ENCODE measurements at places on chromosomes 5 and 9. TPM values are rescaled to one million over a fixed set of nuclear protein-coding genes. Genes with fewer than 3 reads are reported as not detected.

DNA sequence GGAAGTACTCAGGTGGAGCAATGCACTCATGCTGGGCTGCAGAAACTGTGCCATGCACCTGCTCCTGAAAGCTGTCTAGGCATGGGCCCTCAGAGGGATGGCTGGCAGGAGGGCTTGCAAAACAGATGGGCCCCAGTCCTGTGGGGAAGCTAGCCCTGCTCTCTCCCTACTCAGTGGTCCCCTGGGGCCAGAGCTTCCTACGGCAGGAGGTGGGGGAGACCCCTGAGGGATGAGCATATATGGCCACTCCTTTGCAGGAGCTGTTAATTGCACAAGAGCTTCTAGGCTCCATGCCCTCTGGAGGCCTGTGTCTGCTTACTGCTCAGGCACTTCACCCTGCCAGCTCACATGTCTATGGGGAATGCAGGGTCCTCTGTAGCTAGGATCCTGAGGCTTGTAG lies 545.3 kb upstream of the PTPRD start:
- DNase-seq = no peak

GRCh38 chr5:157187046-157187754 lies 6.6 kb downstream of the ITK start:
- DNase-seq = no peak

DNA sequence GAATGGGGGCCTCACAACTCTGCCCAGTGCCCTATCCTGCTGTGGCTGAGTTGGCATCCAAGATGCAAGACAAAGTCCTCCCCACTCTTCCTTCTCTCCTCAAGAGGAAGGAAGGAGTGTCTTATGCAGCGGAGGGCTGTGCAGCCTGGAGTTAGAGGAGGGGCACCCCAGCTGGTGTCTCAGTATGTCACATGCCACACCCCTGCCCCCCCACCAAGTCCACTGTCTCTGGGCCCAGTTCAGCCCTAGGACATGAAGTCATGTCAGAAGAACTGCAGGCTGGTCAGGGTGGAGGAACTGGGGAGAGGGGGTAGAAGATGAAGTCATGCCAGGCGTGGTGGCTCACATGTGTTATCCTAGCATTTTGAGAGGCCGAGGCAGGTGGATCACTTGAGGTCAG lies 28.0 kb upstream of the SLC28A3 start:
- no peak for DNase-seq

DNA sequence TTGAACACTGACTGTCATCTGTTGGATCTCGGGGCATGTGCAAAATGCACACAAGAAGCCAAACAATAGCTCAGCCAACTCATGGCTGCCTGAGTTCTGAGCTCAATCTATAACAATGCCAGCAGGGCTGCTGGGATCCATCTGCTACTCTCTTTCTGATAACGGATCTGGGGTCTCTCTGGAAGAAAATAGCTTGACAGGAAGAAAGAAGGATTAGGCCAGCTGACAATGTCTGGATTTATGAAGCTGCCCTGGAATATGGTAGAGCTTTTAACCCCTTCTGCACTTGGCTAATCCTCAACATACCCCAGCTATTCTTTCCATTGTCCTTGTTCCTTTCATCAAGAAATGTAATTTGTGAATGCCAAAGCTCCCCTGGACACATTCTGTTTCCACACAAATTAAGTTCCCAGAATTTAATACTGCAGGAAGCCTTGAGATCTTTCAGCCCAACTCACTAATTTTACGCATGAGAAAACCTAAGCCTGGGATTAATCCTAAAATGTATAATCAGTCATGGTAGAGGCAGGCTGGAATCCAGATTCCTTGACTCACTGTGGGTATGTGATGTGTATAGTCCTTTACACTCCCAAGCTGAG lies 62.7 kb upstream of the PCA3 start:
- peak; percentile 90 for DNase-seq

MAPK9 gene
- 34.0 TPM for total RNA-seq

CEL gene
- 3.4 TPM for total RNA-seq

MAMDC2 gene
- total RNA-seq = 135 TPM

- DNase-seq = no peak
Measured at GRCh38 chr9:137660144-137660543, 41.3 kb downstream of the EHMT1 start.

GRCh38 chr9:35937227-35937626 lies 20.7 kb downstream of the OR2S2 start:
- DNase-seq = peak; percentile 60

SLC22A4 gene
- 4.5 TPM for total RNA-seq

DNA sequence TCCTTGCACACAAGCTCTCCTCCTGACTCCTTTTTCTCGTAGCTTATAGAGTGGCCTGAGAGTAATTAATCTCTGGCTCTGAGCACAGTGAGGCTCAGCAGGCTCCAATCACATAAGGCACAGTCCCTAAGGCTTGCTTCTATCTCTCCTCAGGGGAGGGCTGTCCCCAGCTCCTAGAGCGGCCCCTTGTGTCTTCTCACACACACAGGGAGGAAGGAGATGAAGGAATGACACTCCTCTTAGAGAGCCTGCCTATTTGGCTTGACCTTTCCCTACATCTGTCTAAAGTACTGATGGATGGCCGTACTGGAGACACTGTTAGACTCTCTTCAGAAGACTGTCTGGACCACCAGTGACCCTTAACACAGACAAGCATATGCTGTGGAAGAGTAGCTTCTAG lies 12.9 kb downstream of the TAS2R1 start:
- DNase-seq = no peak

DNA sequence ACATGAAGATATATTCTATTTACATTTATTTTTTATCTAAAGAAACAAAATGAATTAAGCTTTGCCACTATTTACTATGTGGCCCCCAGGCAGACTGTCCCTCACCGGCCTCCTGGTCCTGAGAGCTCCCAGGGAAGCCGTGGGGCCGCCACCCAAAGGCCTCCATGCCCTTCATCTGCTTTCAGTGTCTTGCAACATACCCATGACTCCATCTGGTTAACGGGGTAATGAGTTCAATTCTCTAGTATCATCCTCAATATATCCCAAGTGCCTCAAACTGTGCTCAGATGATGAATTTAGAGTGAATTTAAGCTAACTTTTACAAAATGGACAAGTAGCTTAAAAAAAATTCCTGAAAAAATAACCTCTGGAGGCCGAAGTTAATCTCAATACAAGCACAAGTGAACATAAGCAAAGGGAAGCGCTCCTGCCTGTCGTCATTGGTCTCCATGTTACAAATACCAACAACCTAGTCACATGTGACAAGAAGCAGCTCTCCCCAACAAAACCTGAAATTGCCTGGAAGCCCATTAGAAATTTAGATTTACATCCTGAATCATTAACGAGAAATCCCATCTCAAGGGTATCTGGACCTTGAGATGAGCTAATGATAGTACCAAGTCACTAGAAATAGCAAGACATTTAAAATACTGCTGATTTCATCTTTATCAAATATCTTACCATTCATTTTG lies 26.1 kb downstream of the DAP start:
- no peak for DNase-seq

DNA sequence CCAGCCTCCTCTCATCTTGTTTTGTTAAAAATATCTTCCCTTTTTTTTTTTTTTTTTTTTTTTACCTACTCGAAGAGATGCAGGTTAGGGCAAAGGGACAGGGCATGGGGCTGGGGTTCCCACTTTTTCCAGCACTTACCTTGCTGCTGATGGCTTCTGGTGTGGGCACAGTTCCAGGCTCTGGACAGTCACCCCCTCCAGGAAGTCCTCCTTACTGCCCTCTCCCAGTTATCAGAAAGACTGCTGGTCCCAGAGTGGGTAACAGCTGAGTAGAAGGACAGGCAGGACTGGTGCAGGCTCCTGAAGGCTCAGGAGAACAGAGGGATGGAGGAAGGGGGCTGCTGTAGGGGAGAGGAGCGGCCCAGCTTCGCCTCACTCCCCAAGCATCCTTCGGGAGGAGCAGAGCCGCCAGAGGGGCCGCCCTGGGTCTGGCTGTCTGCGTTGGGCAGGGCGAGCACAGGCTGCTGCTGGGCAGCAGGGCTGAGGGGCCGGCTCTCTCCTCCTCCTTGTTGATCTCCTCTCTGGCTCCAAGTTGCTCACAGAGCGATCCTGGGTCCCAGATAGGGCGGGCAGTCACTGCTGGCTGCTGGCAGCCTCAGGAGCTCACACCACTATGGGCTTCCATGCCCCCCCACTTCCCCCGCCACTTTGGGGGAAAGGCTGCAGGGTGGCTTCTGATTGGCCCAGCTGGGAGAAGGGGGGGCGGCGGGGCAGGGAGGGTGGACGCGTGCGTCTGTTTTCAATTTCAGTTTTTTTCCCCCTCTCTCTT lies at the start of gene PDGFRB:
Gene PDGFRB (minus strand): TSS at position 588 of the 769 bp plus-strand sequence. CDS start 18,798 bp downstream, outside the sequence.
- DNase-seq = peak; percentile 78

RRAGA gene
- total RNA-seq = 81.8 TPM

DNA sequence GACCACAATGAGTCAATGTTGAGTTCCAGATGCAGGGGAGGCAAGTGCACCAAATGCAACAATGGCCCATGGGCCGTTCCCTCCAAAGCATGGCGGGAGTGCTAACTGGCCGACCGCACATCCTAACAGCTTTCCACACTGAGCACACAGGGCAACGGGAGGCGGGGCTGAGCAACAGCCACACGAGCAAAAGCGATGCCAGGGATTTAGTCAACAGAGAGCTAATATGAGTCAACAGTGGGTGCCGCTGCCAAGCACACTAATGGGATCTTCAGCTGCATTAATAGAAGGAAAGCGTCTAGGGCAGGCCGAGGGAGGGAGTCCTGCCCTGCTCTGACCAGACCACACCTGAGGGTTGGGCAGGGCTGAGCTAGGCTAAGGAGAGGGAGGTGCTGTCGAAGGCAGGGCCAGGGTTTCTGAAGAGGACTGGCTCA lies 4.6 kb downstream of the EPB41L4B start:
- peak; percentile 80 for DNase-seq

DNA sequence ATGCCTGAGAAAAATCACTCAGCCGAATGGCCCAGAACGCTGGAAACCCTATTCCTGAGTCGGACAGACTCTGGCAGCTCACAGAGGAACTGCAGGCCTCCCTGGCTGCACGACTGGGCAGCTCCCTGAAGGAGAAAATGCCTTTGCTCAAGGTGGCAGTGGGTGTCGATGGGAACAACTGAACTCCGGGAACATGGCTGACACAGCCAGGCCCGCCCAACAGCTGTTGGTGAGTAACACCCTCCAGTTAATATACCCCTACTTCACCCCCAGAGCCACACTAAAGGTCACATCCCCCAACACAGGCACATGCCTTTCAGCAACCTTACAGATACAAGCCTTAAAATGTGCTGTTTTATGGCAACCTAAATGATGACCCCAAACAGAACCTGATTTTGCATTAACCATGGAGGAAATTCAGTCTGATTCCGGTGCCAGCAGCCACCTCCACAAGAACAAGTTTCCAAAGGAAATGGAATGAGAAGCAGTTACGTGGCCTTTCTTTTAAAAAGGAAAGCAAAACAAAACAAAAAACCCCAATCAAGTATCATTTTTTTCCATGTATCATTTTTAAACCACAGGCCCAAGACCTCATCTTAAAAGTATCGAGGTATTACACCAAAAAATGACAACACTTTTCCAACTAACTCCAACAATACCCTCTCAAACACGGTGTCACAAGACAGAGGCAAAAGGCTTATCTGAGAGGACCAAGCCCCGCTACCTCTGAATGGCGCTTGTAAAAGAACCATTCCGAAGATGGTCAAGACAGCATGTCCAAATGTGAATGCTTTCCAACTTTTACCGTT lies 3.1 kb downstream of the KLF9 start:
- DNase-seq = peak; percentile 74

FABP6 gene
- not detected for total RNA-seq

COL27A1 gene
- total RNA-seq = 31.2 TPM

FIBCD1 gene
- total RNA-seq = 0.66 TPM

GRCh38 chr5:165185716-165186115 lies 1680.3 kb downstream of the MAT2B start:
- DNase-seq = no peak

PCDHB5 gene
- 8.7 TPM for total RNA-seq

NR4A3 gene
- 3.6 TPM for total RNA-seq

- DNase-seq = no peak
Measured at GRCh38 chr5:59218424-59219045, 635.7 kb downstream of the RAB3C start.

GRCh38 chr9:107279086-107279485 lies 4.0 kb upstream of the RAD23B start:
- no peak for DNase-seq

- no peak for DNase-seq
Measured at GRCh38 chr9:121927636-121928035, 165.5 kb downstream of the TTLL11 start.

- DNase-seq = no peak
Measured at GRCh38 chr5:159096924-159097783, 2.6 kb downstream of the EBF1 start.

- DNase-seq = peak; percentile 38
Measured at GRCh38 chr9:72542917-72543316, 21.5 kb downstream of the TMC1 start.

GRCh38 chr5:169430671-169431070 lies 129.7 kb upstream of the SLIT3 start:
- no peak for DNase-seq

- no peak for DNase-seq
Measured at GRCh38 chr5:179271821-179272325, 73.4 kb downstream of the ADAMTS2 start.

GRCh38 chr9:121559183-121559582 lies 59.5 kb upstream of the GGTA1 start:
- peak; percentile 65 for DNase-seq

DNA sequence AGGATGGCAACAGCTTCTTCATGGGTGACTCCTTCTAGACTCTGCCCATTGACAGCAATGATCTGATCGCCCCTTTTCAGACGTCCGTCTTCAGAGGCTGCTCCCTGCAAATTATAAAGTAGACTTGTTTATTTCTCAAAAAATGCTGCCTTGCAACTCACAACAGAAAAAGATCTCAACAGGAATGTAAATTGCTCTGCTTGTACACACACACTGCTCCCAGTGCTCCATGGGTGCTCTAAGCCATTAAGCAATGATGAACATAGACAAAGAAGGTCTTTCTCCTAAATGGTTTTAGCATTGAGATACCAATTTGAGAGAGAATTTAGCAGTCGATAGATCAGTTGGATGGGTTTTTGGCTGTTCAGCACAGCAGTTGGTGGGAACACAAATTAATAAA lies 172.5 kb downstream of the MPDZ start:
- no peak for DNase-seq

DNA sequence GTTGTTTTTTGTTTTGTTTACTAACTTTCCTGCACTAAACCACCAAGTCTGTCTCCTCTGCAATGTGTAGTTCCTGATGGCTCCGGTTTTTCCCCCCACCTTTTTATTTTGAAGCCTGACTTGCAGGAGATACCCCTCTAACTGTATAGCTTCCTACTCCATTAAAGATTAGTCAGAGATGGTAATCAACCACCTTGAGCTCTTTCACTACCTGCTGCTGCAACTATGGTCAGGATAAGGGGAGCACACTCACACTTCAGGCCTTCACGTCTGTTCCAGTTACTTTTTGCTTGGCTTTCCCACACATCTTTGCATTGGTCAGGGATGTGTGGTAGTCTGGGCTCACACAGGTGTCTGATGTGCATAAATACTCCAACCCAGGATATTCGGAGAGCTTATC lies 63.4 kb downstream of the NR6A1 start:
- DNase-seq = no peak

GRCh38 chr5:142689081-142689480 lies 3.2 kb upstream of the FGF1 start:
- DNase-seq = no peak

All from astrocyte (in vitro differentiated cells and primary cell).